ENCODE measurements at places on chromosomes 3 and 15. TPM values are rescaled to one million over a fixed set of nuclear protein-coding genes. Genes with fewer than 3 reads are reported as not detected.
A peak's percentile ranks its signal among the peaks of the same experiment; 100 is the strongest.

Gene PSMD6
- total RNA-seq: 68.1 TPM

DNA sequence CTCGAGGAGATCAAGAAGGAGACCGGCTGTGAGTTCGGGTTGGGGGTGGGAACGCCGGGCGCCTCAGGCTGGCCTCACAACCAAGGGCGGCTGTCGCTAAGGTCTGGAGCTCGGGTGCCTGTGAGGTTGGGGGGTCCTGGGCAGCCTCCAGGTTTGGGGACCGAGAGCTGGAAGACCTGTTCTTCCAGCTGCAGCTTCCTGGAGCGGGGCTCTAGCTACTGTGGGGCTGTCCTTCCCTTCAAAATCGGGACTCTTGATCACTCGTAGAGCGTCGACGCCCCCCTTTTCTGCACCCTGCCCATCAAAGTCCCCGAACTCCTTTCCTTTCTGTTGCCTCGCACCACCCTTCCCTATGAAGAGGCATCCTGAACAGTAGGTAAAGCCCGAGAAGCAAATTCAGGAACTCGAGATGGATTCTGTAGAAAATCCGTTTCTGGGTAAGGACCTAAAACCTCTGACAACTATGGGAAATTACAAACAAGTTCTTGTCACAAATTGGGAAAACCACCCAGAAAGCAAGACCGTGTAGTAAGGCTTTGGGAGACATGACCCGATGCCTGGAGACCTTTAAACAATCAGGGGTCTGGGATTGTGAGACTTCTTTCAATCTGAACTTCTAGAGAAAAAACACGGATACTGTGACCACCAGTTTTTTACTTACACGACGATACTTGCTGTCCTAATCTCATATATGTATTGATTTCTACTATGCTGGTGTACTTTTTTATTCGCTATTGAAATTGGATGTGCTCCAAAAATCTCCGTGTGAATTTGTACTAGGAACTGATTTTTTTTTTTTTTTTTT lies 556 bp downstream of the CHP1 start:
- peaks cover 28% of the 10 kb centered on the region for H3K4me1 ChIP-seq
- peak overlapping the region; percentile 81 for H3K27ac ChIP-seq

DNA sequence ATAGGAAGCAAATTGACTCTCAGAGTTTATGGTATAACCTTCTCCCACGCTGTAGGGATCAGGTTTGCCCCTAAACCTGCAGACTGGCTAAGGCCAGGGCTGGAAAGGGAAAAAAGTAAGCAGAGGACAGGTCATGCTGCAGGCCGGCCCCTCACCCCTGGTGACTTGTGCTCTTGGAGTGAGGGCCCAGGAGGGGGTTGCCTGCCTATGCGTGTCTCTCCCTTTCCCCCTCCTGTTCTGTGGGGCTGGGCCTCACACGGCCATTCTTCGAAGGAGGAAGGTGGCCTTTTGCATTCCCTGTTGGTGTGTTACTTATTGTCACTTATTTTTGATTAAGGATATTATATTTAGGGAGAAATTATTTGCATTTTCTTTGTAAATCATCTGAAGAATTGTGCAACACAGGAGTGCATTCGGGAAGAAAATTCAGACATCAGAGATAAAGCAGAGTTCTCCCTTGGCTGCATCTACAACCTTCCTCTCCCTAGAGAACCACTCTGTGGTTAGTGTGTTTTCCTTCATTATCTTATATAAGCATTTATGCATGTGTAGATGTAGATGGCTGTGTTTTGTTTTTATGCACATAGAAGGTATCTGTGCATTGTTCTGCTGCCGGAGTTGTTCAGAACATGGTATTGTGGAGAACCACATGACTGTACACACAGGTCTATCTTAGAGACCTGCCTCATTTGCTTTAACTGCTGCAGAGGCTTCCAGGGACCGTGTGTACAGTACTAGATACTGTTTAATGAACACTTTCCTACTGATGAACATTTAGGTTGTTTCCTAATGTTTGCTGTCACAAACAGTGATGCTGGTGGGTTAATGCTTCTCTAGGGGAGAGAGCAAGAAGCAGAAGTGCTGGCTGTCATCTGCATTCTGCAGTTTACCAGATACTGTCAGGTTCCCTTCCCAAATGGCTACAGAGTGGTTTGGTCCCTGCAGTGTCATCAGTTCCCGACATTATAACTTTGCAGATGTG lies 133.5 kb downstream of the APBA2 start:
- no peaks in the 10 kb centered on the region for H3K4me1 ChIP-seq
- no peak overlapping the region for H3K27ac ChIP-seq
- no peak for DNase-seq
- no peak overlapping the region for H3K4me3 ChIP-seq

GRCh38 chr15:87672309-87673288 lies 583.9 kb downstream of the NTRK3 start:
- no peaks in the 10 kb centered on the region for H3K27me3 ChIP-seq
- H3K27ac ChIP-seq: no peak overlapping the region

DNA sequence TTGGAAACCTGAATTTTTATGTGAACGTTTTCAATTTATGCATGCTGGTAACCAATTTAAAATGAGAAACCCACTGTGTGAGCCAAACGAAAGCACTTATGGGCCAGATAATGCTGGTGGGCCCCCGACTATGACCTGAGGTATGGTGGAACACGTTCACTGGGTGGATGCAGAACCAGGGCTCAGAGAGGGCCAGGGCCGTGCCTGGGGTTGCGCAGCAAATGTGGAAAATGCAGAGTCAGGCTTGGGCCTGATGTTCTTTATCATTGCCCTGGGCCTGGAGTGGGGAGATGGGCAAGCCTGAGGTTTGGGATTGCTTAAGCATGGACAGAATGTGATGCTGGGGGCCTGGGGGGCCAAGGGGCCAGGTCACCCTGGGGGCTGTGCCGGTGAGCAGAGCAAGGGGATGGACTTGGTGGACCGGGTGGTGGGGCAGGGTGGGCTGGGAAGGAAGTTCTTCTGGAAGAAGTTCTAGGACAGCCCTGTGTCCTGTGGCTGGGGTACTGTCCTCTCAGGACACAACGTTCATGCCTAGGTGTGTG lies 17.9 kb downstream of the FBLN2 start:
- no peaks in the 10 kb centered on the region for H3K27me3 ChIP-seq
- no peak overlapping the region for H3K4me3 ChIP-seq
- no peaks in the 10 kb centered on the region for H3K36me3 ChIP-seq
- no peaks in the 10 kb centered on the region for H3K4me1 ChIP-seq

Gene WDR49
- total RNA-seq: 0.53 TPM

- H3K4me1 ChIP-seq: no peaks in the 10 kb centered on the region
- H3K27me3 ChIP-seq: no peaks in the 10 kb centered on the region
- no peak for DNase-seq
These were observed 195.9 kb downstream of the TP63 start for GRCh38 chr3:189827108-189827507.

DNA sequence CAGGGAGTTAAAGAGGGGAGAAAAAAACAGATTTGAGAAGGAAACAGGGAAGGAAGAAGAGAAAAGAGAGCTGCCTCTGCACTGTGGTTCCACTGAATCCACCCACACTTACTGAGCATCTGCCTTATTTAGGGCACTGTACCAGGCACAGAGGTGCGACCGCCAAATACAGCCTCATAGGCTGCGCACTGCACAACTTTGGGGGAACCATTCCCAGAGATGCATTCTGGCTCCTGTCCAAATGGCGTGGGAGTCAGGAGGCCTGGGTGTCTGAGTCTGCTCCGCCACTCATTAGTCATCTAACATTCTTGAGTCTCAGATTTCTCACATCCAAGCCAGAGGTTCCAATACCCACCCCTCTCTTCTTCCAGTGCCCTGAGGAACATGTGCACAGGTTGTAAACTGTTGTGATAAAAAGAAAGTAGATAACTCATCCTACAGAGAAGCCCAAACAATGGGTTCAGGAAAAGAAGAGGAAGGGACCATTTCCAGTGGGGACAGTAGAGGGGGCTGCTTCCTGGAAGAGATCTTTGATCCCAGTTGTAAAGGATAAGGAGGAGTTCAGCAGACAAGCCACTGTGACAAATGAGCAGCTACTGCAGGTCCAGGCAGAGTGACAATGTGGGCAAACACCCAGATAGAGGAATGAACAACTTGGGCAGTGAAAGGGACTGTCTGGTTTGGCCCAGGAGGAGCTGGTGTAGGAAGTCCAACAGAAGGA lies 254.6 kb downstream of the UACA start:
- no peak for DNase-seq
- H3K27me3 ChIP-seq: no peaks in the 10 kb centered on the region
- peaks cover 43% of the 10 kb centered on the region for H3K4me1 ChIP-seq
- no peak overlapping the region for H3K27ac ChIP-seq
- H3K4me3 ChIP-seq: no peak overlapping the region

DNA sequence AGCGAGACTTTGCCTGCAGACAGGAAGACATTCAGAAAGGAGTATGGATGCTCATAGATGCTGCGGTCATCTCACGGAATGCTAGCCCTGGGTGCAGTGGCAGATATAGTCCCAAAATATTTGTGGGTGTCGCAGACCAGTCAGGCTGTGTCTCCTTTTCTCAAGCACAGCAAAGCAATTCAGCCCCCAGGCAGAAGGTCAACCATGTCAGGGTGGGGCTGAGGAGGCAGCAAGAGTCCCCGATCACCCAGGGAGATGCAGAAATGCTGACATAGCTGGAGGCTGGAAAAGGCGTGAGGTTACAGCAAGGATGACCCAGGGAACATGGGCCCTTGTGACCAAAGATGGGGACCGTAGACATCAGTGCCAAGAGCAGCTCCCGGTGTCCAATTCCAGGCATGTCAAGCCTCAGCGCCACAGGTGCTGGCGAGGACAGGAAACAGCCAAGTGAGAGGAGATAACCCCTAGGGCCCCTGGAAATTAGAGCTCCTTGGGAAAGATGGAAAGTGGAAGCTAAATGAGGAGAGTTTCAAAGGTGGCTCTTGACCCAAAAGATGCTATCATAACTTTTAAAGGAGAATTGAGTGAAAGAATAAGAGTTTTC lies 81.2 kb upstream of the ABHD17C start:
- no peaks in the 10 kb centered on the region for H3K27me3 ChIP-seq
- DNase-seq: no peak
- no peak overlapping the region for H3K27ac ChIP-seq

DNA sequence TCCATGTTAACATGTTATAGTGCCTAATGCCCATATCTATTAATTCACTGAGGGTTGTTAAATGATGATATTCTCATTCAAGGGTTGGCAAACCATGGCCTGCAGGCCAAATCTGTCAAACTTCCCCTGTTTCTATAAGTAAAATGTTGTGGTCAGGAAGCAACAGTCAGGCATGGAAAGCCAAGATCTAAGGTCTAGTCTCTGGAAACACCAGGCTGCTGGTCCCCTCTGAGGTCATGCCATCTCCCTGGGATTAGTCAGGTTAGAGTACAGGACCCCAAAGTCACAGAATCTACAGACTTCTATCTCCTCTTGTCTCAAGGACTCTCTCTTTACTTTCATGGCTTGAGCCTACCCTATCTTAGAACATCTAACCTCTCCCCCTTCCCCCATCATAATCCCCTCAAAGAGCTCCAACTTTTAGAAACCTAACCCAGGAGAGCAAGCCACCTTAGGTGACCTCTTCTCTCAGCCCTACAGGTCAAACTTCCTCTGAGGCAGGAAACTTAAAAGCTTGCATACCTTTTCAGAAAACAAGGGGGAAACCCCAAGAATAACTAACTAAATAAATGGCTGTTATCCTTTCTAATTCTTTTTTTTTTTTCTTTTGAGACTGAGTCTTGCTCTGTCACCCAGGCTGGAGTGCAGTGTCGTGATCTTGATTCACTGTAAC lies 15.3 kb upstream of the HERC1 start:
- H3K36me3 ChIP-seq: no peaks in the 10 kb centered on the region
- H3K4me1 ChIP-seq: peaks cover 9% of the 10 kb centered on the region
- H3K27ac ChIP-seq: no peak overlapping the region
- no peak for DNase-seq
- no peaks in the 10 kb centered on the region for H3K27me3 ChIP-seq

Gene DNASE1L3
- total RNA-seq: not detected

Gene GSK3B
- total RNA-seq: 33.4 TPM

Gene PLCB2
- total RNA-seq: 211 TPM

DNA sequence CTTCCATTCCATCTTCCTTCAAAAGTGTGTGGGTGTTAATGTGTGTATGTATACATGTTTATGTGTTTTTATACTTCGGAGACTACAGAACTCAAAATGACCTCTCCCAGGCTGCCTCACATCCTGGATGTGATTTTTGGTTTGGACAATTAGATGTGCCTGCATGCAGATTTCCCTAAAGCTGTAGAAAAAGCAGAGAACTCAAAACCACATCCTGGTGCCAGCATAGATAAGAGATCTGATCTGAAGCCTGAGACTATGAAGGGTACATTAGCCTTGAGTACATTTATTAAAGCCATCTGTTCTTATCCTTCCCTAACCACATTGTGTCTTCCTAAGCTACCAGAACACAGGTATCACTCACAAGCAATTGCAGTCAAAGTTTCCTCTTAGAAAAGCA lies 319.4 kb upstream of the RASGRP1 start:
- no peak overlapping the region for H3K27ac ChIP-seq
- H3K4me3 ChIP-seq: no peak overlapping the region
- H3K27me3 ChIP-seq: no peaks in the 10 kb centered on the region
- H3K4me1 ChIP-seq: no peaks in the 10 kb centered on the region
- H3K36me3 ChIP-seq: no peaks in the 10 kb centered on the region

Gene INKA1
- total RNA-seq: 1.2 TPM

Gene GPR156
- not detected for total RNA-seq

DNA sequence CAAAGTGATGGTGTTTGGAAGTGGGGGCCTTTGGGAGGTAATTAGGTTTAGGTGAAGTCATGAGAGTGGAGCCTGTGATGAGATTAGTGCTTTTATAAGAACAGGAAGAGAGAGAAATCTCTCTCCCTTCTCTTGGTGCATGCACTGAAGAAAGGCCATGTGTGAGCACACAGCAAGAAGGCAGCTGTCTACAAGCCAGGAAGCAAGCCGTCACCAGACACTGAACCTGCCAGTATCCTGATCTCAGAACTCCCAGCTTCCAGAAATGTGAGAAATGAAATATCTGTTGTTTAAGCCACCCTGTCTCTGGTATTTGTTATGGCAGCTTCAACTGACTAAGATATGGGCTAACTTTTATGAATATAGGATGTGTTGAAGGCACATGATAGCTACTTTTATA lies 72.6 kb downstream of the REC114 start:
- H3K4me1 ChIP-seq: no peaks in the 10 kb centered on the region
- H3K36me3 ChIP-seq: no peaks in the 10 kb centered on the region
- H3K27me3 ChIP-seq: no peaks in the 10 kb centered on the region
- no peak for DNase-seq

- no peak overlapping the region for H3K27ac ChIP-seq
- no peaks in the 10 kb centered on the region for H3K27me3 ChIP-seq
- no peak overlapping the region for H3K4me3 ChIP-seq
- no peaks in the 10 kb centered on the region for H3K4me1 ChIP-seq
- no peaks in the 10 kb centered on the region for H3K36me3 ChIP-seq
These were observed 9.3 kb upstream of the GOLGB1 start for GRCh38 chr3:121758727-121759450.

GRCh38 chr3:141076797-141077571 lies 25.8 kb downstream of the SPSB4 start:
- H3K4me3 ChIP-seq: no peak overlapping the region
- no peak overlapping the region for H3K27ac ChIP-seq
- H3K36me3 ChIP-seq: no peaks in the 10 kb centered on the region
- no peaks in the 10 kb centered on the region for H3K4me1 ChIP-seq
- H3K27me3 ChIP-seq: no peaks in the 10 kb centered on the region
- DNase-seq: no peak

Gene MUC20
- total RNA-seq: 12.5 TPM

Gene PAQR5
- 0.20 TPM for total RNA-seq

Measured in CD4-positive, alpha-beta memory T cell (primary cell).